Colonic mucosa (tissue), 4 donors: ENCODE measurements at places on chromosomes 4 and X. TPM values are rescaled to one million over a fixed set of nuclear protein-coding genes. Genes with fewer than 3 reads are reported as not detected.

- no peak for DNase-seq
These were observed 4.8 kb downstream of the AREG start for GRCh38 chr4:74449571-74450297.

DNA sequence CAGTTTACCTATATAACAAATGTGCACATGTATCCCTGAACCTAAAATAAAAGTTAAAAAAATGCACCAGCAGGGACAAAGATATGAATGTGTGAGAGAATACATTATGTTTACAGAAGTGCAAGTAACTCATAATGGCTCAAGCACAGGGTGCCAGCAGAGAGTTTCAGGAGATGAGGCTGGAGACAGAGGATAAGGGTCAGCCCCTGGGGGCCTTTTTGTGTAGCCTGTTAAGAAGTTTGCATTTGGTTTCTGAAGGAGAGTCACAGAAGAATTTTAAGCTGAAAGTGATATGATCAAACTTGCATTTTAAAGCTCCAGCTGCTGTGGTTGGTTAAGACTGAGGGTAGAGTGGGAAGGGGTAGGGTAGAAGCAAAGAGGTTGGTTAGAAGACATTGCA lies 48.6 kb upstream of the CAPN6 start:
- DNase-seq: no peak

DNA sequence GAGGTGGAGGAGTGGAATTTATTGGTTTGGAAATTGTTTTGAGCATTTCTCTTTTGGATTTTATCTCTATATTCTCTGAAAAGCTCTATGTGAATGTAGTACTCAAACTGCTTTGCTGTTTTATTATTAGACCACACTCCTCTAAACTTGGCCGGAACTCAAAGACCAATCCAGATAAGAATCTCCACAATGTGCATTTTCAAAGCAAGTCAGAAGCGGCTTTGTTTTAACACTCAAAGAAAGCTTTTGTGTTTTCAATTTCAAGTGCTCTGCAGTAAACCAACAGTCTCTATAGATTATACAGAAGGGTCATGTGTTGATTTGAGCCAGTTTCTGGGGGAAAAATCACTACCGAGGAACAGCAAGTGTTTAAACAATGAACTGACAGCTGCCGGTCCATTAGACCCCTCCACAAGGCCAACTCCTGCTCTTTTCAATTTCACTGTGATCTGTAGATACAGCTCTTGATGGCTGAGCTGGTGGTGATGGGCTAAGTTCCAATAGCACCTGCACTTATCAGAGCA lies 79.4 kb downstream of the FTHL17 start:
- DNase-seq: no peak

DNA sequence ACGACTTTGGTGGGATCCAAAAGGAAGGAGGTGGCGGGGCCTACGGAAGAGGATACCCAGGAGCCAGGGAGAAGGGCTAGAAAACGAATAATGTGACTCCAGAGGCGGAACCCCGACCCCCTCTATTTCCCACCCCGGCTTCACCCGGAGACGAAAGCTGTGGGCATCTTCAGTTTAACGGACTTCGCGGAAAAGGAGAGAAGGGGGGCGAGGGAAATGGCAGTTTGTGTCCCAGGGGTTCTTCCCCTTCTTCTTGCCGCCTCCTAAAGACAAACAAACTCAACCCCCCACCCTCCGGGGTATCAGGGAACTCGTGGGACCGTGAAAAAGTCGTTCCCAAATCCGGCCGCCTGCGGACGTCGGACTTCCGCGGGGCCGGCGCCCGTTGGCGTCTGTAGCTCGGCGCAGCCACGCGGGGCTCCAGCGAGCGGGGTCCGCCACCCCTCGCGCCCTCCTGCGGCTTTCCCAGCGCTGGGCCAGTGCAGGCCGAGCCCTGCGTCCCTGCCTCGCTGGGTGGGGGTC lies 3.6 kb upstream of the LEF1 start:
- DNase-seq: no peak

DNA sequence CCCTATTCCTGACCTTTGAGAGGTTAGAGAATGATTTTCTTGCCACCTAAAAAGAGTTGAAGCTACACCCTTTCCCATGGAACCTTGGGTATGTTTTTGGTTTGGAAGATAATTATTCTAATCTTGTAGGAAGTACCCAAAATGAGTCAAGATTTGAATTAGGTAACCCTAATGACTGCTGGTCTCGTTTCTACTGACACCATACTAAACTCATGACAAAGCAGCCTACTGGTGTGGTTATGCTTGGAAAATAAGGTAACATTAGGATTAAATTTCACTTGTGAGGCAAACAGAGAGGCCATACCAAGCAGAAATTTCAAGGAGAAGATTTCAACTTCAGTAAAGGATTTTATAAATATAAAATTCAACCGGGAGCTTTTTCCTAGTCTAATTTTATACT lies 107.9 kb downstream of the FBXW7 start:
- no peak for DNase-seq

GRCh38 chr4:89109841-89110540 lies 1.3 kb upstream of the TIGD2 start:
- no peak for DNase-seq

DNA sequence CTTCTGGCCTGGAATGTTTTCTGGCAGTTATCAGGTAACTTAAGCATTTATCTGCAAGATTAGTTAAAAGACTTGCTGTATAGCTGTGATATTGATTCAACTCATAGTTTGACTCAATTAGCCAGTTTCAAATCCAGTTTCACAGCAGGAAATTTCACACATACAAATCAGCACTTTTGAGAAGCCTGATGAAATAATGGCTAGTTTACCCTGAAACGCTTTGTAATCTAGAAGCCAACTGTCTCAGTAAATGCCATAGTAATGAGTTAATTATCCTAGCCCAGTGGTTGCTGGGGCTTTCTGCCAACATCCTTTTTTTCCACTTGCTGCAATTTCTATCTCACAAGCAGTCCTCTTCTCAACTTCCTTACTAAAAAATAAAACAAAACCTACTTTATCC lies 53.1 kb downstream of the ARHGEF38 start:
- no peak for DNase-seq

DNA sequence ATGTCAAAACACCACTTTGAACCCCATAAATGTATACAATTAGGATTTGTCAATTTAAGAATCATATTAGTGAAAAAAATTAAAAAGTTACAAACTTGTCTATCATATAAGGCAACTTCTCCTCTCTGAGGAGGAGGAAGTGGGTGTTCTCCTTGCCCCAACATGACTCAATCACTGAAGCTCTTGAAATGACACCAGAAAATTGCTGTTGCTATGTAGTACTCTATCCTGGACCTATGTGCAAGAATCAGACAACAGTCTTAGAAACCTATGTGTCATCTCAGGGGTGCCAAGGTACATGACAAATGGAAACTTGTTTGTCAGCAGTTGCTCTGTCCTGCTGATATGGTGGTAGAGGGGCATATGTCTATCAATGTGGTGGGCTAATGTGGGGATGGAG lies 47.7 kb downstream of the HMGB3 start:
- no peak for DNase-seq

DNA sequence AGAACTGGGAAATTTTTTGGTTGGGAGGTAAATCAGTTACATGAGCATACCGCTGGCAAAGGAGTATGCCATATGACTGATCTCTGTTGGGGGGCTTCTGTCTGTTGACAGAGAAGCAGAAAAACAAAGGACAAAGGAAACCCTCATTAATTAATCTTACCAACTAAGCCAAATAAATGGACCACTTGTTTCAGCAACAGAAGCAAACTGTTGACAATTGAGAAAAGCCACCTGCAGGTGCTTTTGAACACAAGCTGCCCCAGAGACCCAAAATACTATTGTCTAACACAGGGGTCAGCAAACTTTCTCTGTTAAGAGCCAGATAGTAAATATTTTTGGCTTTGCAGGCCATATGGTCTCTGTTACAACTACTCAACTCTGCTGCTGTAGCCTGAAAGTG lies 7.0 kb upstream of the FRYL start:
- DNase-seq: no peak

GRCh38 chr4:155609455-155610059 lies 57.1 kb upstream of the GUCY1A1 start:
- no peak for DNase-seq

- DNase-seq: no peak
These were observed 119.3 kb upstream of the AP1S2 start for GRCh38 chrX:15973946-15974345.

Gene GAGE13
- not detected for total RNA-seq

Gene SGMS2
- total RNA-seq: 49.1 TPM

Gene TCEAL2
- 1.9 TPM for total RNA-seq

Gene CACNA1F
- 1.0 TPM for total RNA-seq

Gene FDCSP
- total RNA-seq: 0.49 TPM

Gene GRIA3
- 0.85 TPM for total RNA-seq

Gene SMC1A
- total RNA-seq: 68.4 TPM
